CD4-positive, alpha-beta T cell (primary cell): ENCODE measurements at places on chromosomes 2 and 18.

- no peak for DNase-seq
- peaks cover 2% of the 10 kb centered on the region for H3K27me3 ChIP-seq
- H3K4me1 ChIP-seq: no peaks in the 10 kb centered on the region
- no peaks in the 10 kb centered on the region for H3K36me3 ChIP-seq
These were observed 73.9 kb downstream of the MTCL1 start for GRCh38 chr18:8779251-8779650.

- H3K36me3 ChIP-seq: no peaks in the 10 kb centered on the region
- no peak for DNase-seq
- no peak overlapping the region for H3K4me3 ChIP-seq
- H3K27me3 ChIP-seq: no peaks in the 10 kb centered on the region
These were observed 23.6 kb upstream of the COL6A3 start for GRCh38 chr2:237437566-237437965.

- H3K4me1 ChIP-seq: no peaks in the 10 kb centered on the region
- H3K27me3 ChIP-seq: no peaks in the 10 kb centered on the region
- H3K36me3 ChIP-seq: no peaks in the 10 kb centered on the region
- no peak overlapping the region for H3K4me3 ChIP-seq
These were observed 36.0 kb downstream of the GALNT3 start for GRCh38 chr2:165757906-165758675.

- no peak overlapping the region for H3K27ac ChIP-seq
- H3K4me1 ChIP-seq: no peaks in the 10 kb centered on the region
- no peaks in the 10 kb centered on the region for H3K27me3 ChIP-seq
These were observed 168.0 kb downstream of the ASXL3 start for GRCh38 chr18:33745871-33746545.

DNA sequence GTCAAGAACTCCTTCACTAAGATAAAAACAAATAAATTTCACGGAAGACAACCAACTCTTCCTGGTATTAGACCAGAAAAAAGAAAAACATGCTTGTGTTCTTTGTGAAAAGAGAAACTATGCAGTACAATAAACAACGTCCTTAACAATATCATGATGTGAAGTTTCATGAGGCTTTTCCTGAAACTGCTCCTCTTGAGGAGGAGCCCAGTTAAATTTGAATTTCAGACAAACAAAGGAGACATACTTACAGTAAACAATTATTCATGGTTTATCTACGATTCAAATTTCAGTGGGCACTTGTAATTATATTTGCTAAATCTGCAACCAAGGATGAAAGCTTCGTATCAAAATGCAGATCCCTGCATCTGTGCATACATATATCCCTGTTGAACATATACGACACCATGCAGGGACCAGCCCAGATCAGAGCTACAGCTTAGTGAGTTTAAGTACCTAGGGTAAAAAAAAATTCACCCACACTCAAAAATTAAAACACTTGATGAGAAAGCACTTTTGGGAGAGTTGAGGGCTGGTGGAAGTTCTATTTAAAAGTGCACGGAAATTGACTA, 24.8 kb upstream of the SLC9A2 start:
- no peaks in the 10 kb centered on the region for H3K4me1 ChIP-seq
- peaks cover 6% of the 10 kb centered on the region for H3K27me3 ChIP-seq
- no peak overlapping the region for H3K27ac ChIP-seq

GRCh38 chr18:22411446-22411845, 6.3 kb downstream of the CTAGE1 start:
- H3K36me3 ChIP-seq: no peaks in the 10 kb centered on the region
- no peaks in the 10 kb centered on the region for H3K27me3 ChIP-seq
- peaks cover under 1% of the 10 kb centered on the region for H3K4me1 ChIP-seq
- H3K27ac ChIP-seq: no peak overlapping the region

GRCh38 chr18:39724652-39725051, 2159.1 kb upstream of the CELF4 start:
- DNase-seq: no peak
- no peaks in the 10 kb centered on the region for H3K36me3 ChIP-seq
- no peak overlapping the region for H3K27ac ChIP-seq

DNA sequence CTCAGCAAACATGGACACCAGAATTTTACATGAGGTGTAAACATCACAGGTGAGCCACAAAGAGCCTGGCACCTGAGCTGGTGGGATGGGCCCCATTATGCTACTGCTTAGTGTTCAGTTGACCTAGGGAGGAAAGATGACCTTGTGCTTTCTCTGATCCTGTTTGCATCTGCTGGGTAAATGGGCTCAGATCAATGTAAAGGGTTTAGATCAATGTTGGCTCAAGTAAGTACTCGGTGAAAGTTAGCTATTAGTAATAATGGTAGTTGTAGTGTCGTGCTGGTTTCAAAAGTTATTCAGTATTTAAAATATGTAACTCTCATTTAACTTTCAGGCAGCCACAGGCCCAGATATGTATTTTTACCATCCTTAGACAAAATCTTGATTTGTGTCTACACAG, 19.8 kb downstream of the ABHD3 start:
- peaks cover 14% of the 10 kb centered on the region for H3K4me1 ChIP-seq
- DNase-seq: no peak
- peaks cover 5% of the 10 kb centered on the region for H3K36me3 ChIP-seq
- H3K27me3 ChIP-seq: no peaks in the 10 kb centered on the region
- no peak overlapping the region for H3K4me3 ChIP-seq

DNA sequence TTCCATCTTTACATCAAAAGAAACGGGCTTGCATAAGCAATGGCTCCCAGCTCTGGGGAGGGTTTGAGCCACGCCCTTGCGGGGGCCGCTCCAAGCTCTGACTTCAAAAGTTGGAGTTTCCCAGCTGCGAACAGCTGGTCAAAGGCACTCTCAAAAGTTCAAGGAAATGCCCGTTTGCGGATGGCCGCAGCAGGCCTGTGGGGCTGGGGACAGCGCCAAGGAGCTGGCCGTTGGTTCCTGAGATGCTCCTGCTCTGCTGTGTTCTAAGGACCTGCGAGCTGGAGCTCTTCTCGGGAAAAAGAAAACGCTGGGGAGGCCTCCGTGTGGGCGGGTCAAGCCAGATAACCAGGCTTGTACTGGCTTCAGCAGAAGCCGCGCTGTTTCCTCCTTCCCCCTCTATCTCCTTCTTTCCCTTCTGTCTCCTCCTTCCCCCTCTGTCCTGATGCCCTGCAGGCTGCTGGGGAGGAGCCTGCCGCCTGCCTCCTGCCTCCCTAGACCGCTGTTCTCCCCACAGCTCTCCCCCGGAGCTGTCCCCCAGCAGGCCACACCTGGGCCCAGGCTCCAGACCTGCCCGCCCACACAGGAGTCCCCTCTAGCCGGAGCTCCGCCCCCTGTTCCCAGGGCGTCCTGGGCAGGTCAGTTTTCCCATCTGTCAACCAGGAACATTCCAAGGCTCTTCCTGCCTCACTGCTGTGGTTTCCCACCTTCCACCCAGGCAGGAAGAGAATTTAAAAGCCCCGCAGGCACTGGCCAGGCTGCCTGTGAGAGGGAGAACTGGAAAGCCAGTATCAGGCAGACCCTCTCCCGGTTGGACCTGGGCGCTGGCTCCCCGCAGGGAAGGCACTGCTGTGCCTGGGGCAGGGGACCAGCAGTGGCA, 14.1 kb downstream of the KLF11 start:
- H3K36me3 ChIP-seq: peaks cover 5% of the 10 kb centered on the region
- DNase-seq: no peak
- H3K27ac ChIP-seq: no peak overlapping the region
- no peaks in the 10 kb centered on the region for H3K27me3 ChIP-seq
- H3K4me1 ChIP-seq: peaks cover 3% of the 10 kb centered on the region

DNA sequence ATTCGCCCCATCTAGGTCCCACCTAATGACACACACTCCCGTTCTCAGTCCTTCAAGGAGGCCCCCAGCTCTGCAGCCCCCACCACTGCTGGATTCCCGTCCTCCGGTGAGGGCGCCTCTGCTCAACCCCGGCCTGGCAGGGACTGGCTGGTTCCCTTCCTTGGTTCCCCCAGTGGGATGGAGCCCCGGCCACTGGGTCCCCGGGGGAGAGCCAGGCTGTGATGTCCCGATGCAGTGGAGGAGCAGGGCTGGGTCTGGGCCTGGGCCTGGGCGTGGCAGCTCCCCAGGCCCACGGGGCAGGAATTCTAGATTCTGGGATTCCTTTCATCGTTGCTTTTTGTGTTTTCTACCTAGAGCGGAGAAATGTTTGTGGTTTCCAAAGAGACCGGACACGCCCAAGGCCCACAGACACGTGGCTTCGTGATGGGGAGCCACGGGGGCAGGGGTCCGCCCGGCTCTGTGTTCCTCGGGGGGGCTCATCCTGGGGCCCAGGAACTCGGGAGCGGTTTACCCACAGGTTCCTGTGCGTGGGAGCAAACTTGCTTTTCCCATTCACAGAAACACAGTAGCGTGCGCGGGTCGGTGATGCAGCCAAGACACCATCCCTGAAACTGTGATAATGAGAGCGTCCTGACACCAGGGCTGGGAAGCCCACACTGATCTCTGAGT, 67.0 kb downstream of the SLC66A2 start:
- no peaks in the 10 kb centered on the region for H3K36me3 ChIP-seq
- no peak overlapping the region for H3K4me3 ChIP-seq
- H3K27me3 ChIP-seq: no peaks in the 10 kb centered on the region
- no peaks in the 10 kb centered on the region for H3K4me1 ChIP-seq
- no peak overlapping the region for H3K27ac ChIP-seq
- DNase-seq: no peak

DNA sequence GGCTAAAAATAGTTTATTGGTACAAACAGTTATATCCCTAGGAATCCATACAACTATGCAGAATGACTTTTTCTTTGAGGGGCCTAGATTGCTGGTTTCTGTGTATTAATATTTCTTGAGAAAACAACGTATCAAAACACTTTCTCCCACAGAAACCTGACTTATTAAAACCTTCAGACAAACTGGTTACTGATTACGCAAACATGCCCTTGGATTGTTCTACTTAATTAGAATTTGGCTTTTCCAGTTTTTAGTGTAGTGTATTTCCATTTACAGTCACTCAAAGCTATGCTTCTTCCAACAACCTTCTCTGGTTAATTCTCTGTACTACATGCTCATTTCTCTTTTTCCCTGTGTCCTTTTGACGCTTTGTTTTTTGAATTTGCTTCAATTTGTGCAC, 20.0 kb downstream of the VAPA start:
- no peak for DNase-seq
- H3K4me1 ChIP-seq: no peaks in the 10 kb centered on the region
- H3K36me3 ChIP-seq: peaks cover 48% of the 10 kb centered on the region
- H3K4me3 ChIP-seq: no peak overlapping the region

DNA sequence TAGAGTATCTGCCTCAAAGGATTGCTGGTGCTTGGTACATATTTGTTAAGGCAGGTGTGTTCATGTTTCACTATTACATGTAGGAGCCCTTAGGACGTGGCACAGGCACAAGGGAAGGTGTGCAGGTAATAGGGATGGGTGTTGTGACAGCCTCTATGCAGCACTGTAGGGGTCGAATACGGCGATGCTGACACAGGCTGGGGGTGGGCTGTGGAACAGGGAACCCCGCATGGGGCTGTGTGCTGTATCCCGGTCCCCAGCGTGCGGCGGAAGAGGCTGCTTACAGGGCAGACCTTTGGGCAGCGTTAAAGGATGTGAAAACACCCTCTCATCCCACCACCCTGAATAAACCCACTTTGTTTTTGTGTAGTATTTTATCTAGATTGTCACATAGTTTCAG, 21.5 kb downstream of the B3GNT2 start:
- peaks cover 66% of the 10 kb centered on the region for H3K4me1 ChIP-seq
- H3K4me3 ChIP-seq: no peak overlapping the region
- DNase-seq: no peak
- no peaks in the 10 kb centered on the region for H3K27me3 ChIP-seq

DNA sequence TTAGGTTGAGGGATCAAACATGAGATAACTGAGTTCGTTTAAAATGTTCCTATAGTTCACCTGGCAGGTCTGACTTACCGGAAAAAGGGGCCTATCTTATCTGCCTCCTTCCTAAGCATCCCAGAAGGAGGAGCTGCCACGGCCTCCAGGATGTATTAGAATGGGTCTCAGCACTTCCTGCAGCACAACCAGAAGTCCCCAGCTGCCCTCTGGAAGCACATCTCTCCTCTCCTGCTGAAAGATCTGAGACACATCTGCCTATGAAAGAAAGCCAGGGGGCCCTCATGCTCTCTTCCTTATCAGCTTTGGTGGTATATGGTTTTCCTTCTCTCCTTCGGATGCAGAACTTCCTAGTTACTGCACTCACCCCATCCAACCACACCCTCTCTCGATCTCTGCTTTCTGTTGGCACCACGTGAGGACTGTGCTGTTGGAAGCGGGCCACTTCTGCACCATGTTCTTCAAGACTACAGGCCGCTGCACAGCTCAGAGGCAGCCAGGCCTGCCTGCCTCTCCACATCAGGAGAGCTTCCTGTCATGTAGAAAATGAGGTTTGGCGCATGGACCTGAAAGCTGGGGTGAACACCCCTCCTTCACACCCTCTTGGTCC, 6.5 kb downstream of the IGFBP5 start:
- no peak overlapping the region for H3K4me3 ChIP-seq
- H3K4me1 ChIP-seq: peaks cover 27% of the 10 kb centered on the region
- H3K27me3 ChIP-seq: peaks cover 57% of the 10 kb centered on the region
- H3K27ac ChIP-seq: no peak overlapping the region
- no peaks in the 10 kb centered on the region for H3K36me3 ChIP-seq

DNA sequence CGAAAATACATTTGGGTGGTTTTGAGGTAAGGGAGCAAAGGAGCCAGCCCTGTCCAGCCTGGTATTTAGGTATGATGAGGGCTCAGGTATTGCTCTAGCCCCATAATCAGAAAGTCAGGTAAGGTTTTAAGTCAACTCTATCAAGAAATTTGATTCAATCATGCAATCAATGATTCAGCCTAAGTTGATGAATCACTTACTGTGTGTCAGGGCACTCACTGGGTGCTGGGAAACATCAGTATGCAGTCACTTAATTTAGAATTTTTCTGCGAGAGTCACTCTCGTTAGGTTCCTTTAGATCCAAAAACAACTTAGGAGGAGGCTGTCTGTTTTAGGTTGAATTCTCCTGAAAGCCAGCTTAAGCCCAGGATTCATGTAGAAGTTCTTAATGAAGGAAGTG, 17.7 kb upstream of the SERPINB2 start:
- H3K4me3 ChIP-seq: no peak overlapping the region
- H3K27me3 ChIP-seq: no peaks in the 10 kb centered on the region
- H3K36me3 ChIP-seq: no peaks in the 10 kb centered on the region
- no peak overlapping the region for H3K27ac ChIP-seq
- no peaks in the 10 kb centered on the region for H3K4me1 ChIP-seq

DNA sequence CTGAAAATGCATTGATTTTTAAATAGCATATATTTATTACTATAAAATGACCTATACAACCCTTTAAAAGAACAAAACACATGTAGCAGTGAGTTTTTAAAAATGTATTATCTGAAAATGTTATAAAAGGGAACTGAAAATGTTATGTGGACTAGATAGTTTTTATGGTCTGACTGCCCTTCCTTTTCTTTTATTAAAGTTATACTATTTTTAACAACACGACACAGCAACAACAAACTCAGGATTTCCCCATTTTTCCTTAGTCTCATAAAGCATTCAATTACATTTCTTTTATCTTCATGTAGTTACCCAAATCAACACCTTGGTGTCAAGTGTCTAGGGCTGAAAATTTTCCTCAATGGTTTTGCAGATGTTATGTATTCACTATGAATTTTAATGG, 132.8 kb upstream of the TMEFF2 start:
- H3K4me1 ChIP-seq: no peaks in the 10 kb centered on the region
- DNase-seq: no peak
- H3K27me3 ChIP-seq: no peaks in the 10 kb centered on the region
- no peaks in the 10 kb centered on the region for H3K36me3 ChIP-seq
